Activated naive CD8-positive, alpha-beta T cell treated with anti-CD3 and anti-CD28 coated beads for 36 hours (primary cell): ENCODE measurements at places on chromosomes 4 and X. TPM values are rescaled to one million over a fixed set of nuclear protein-coding genes. Genes with fewer than 3 reads are reported as not detected.

DNA sequence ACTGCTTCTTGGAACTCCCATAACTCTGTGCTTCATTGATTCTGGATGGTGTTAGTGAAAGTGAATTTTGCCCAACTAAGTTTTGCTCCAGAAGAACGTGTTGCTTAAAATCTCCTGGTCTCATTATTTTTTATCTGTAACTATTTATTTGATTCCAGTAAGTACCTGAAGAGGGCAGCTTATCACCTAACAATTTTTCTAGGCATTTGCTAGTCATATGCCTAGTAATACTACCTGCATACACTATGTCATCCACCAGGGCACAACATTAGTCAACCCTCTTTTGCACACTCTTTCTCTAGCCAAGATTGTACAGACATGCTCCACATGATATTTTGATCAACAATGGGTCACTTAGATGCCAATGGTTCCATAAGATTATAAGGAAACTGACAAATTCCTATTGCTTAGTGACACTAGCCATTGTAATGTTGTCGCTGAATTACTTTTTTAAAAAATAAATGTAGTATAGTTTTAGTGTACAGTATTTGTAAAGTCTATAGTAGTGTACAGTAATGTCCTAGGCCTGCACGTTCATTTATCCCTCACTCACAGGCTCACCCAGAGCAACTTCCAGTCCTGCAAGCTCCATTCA, 499.9 kb upstream of the AADAT start:
- DNase-seq, result no peak

- no peak for DNase-seq
Measured at GRCh38 chr4:1338752-1339414, 8.1 kb upstream of the UVSSA start.

The MEPE gene
- total RNA-seq, result not detected

GRCh38 chr4:74175379-74175778, 17.5 kb downstream of the MTHFD2L start:
- DNase-seq, result no peak

DNA sequence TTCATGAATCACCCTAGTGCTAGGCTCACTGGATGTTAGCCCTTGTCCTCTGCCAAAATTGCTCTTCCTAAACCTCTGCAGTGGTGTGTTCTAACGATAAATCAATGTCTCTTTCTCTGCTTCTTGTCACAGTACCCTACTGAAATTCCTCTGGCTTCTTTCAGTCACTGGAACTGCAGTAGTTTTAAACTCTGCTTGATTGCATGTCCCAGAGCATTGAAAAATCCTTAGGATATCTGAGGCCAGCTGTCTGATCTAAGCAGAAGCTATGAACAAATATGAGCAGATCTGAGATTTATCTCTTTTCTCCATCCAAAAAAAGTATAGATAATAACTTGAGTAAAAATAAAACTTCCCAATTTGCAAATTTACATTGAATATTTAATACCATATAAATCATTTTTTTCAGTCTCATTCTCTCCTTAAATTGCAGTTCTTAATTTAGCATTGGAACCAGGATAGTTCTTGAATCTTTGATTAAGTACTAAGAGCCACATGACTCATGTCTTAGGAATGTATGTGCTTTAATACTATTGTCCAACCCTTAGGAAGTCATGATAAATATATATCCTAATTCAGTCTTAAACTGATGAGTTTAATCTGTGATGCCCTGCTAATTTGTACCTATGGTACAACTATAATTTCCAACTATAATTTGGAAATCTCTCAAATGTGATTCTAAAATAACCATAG, 169.7 kb downstream of the PDHA2 start:
- DNase-seq, result no peak

GRCh38 chrX:74249963-74250362, 54.0 kb upstream of the ZCCHC13 start:
- DNase-seq, result no peak

- DNase-seq, result no peak
Measured at GRCh38 chr4:48380583-48381167, 39.3 kb downstream of the SLAIN2 start.

- no peak for DNase-seq
Measured at GRCh38 chrX:18149454-18149853, 71.2 kb downstream of the BEND2 start.

DNA sequence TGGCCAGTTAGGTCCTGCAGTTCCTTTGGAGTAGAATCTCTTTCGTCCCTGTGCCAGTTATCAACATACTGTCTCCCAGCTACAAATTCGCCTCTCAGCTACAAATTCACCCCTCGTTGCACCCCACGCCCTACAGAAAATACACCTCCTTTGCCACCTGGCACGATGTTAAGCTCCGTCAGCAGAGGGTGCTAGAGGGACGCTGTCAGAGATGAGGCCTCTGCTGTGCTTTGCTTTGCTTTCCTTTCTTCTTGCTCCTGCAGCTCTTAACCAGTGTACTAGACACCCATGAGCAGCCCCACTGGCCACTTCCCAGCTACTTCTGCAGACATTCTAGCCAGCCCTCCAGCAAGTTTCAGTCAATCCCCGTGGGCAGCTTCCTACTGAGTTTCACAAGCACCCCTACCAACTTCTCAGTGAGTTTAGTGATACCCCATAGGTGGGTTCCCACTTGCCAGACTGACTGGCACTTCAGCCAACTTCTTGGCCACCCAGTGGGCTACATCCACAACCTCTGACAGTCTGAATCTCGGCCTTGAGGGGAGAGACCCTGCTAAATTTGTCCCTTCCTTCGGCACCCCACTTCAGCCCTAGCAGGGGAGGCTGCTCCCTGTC, 21.8 kb downstream of the HAUS3 start:
- peak; percentile 68 for DNase-seq

DNA sequence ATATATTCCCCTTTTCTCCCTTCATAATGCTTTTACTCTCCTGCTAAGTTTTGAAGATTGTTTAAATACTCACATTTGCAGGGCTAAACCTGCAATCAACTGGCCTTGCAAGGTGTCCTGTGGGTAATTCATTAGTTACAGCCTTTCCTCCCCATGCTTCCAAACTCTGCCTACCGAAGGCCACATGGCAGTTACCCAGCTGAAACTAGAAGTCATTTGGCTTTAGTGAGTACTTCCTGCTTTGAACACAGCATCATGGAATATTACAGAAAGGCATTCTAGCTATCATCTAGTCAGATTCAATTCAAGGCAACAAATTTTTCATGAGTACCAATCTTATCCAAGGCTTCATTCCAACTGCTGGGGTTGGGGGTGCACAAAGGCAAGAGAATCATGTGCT, 55.6 kb downstream of the SRPX start:
- no peak for DNase-seq

DNA sequence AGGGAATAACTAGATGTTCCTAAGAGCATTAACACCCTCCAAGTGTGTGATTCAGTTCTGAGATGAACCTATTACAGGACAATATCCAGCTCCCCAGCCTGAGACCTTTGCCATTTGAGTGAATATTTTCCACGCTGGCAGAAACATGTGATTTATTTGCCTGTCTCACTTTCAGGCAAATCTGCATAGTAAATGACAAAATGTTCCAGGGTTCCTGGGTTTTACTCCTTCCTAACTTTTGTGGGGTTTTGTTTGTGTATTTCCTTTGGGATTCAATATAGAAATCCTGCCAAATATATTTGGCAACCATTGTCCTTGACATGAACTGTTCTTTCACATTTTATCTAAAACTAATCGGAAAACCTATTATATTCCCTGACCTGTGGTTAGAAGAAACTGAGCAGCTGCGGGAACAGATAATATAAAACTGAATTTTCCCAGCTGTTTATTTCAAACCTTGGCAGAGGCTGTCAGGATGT, 12.5 kb downstream of the F8 start:
- no peak for DNase-seq

- no peak for DNase-seq
Measured at GRCh38 chrX:49853661-49854060, 24.6 kb downstream of the PAGE4 start.

The SH3TC1 gene
- total RNA-seq, result 8.8 TPM

The SASH3 gene
- total RNA-seq, result 123 TPM

DNA sequence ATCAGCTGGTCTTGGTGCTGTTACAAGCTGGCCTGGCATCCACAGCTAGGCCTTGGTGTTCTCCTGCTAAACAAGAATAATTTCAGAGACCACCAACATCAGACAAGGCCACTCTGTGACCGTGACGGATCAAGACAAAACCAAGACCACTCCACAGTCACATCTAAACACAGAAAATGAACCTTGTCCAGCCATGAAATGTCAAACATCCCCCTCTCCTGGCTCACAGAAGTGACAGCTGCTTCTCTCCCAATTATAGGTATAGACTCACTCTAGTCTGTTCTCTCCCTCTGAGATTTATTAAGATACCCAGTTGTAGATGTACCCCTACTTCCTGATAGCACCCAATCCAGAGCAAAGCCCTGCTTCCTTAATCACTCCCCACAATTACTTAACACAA, 40.4 kb downstream of the EFHC2 start:
- no peak for DNase-seq

DNA sequence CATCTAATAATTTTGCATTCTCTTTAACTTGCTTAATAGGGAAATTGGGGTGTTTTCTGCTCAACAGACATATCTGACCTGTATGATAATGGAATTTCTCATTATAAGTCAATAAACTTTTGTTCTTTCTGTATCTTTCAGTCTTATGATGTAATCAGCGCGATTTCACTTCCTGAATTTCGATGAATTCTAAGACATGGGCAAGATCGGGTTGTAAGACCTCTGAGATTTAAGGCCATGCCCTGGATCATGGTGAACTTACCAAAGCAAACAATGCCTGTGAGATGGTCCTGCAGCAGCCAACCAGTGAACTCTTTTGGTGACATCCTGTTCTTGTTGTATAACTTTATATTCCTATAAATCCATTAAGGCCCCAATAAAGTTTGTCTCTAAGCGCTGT, 88.1 kb downstream of the NBDY start:
- no peak for DNase-seq

GRCh38 chr4:82367438-82368097, 6.2 kb downstream of the HNRNPD start:
- no peak for DNase-seq

DNA sequence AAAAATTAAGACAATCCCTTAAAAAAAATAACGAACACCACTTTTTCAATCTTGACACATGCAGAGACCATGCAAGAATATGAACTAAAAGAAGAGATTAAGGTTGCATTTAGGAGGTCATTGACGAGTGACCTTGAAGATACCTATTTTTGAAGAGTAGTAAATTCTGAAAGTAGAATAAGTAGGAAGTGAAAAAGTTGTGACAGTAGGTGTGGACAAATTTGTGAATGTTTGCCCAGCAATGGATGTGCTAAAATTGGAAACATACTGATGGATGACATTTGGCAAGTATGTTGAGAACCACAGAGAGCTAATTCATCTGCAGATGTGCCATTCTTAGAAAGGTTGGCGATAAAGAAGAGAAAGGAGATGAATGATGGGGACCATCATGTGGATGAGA, 213.7 kb upstream of the VCX3A start:
- DNase-seq, result no peak

The SPARCL1 gene
- not detected for total RNA-seq

The MAGEA2 gene
- not detected for total RNA-seq

The IBSP gene
- not detected for total RNA-seq

DNA sequence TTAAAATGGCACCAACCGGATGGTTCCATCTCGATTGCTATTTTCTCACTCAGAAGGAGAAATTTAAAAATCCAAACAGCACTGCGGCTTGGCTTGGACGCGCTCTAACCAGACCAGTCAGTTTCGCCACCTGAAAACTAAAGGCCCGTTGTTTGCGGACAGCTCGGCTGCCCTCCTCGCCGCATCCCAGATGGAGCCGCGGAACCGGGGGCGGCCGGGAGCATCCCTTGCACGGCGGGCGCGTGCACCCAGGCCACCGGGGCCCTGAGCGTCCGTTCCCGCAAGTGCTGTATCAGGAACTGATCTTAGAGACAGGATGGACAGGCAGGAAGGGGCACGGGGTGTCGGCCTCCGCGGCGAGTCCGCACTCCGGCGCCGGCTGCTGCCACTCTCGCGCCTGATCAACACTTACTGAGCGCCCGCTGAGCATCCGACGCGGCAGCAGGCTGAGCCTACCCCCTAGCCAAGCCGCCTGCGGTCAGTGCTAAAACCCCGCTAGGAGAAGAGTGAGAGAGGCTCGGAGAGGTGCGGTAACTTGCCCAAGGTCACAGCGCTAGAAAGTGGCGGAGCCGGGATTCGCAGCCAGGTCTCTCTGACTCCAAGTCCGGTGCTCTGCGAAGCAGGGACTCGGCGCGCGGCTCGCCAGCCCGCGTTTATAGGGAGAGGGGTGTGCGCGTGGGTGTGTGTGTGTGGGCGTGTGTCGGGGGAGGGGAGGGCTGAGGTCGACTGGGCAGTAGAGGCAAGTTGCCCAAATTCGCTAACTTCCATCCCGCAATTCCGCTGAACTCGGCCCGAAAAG, at the start of gene CITED1:
Gene CITED1, minus strand, starts transcription at position 629 of the 799 bp plus-strand sequence. CDS start 3,045 bp downstream, outside the sequence.
- peak; percentile 7 for DNase-seq

The IL2 gene
- total RNA-seq, result 40.7 TPM

GRCh38 chrX:96924581-96924980, 40.9 kb downstream of the RPA4 start:
- no peak for DNase-seq

DNA sequence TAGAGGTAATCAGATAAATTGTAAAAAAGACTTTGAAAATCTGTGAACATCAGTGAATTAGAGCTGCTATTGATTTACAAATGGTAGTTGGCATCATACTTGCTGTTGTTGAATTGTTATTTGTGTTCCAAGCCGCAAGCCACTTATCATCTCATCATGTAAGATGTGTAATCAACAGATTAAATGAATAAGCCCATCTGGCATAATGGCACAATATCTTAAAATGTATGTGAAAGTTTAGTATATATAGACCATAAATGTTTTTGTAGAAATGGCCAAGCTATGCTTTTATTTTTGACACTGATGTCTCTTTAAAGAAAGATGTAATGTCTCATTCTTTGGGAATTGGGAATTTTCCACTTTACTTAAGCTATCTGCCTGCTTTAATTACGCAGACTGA, 682.6 kb upstream of the GNPDA2 start:
- no peak for DNase-seq

DNA sequence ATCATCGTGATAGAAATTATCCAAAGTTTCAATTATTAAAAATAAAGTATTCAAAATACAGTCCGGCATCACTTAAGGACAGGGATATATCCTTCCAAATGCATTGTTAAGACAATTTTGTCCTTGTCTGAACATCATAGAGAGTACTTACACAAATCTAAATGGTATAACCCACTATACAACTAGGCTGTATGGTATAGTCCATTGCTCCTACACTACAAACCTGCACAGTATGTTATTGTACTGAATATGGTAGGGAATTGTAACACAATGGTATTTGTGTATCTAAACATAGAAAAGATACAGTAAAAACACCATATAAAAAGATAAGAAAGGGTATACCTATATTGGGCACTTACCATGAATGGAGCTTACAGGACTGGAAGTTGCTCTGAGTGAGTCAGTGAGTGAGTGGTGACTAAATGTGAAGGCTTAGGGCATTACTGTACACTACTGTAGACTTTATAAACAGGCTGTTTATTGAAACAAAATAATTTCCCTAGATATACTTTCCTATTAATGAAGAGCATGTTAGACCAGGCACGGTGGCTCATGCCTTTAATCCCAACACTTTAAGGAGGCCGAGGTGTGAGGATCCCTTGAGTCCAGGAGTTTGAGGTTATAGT, 44.8 kb upstream of the PTPN13 start:
- no peak for DNase-seq

GRCh38 chr4:100461807-100462605, 55.8 kb downstream of the EMCN start:
- no peak for DNase-seq

The NDP gene
- not detected for total RNA-seq

The MAGEC3 gene
- total RNA-seq, result not detected

The NXF2B gene
- not detected for total RNA-seq
